Activated CD8-positive, alpha-beta memory T cell treated with anti-CD3 and anti-CD28 coated beads, Interleukin-2, amount 10 ng/mL, durations not matched to agents 7 days and 5 days (primary cell): ENCODE measurements at places on chromosomes 12 and 14.

DNA sequence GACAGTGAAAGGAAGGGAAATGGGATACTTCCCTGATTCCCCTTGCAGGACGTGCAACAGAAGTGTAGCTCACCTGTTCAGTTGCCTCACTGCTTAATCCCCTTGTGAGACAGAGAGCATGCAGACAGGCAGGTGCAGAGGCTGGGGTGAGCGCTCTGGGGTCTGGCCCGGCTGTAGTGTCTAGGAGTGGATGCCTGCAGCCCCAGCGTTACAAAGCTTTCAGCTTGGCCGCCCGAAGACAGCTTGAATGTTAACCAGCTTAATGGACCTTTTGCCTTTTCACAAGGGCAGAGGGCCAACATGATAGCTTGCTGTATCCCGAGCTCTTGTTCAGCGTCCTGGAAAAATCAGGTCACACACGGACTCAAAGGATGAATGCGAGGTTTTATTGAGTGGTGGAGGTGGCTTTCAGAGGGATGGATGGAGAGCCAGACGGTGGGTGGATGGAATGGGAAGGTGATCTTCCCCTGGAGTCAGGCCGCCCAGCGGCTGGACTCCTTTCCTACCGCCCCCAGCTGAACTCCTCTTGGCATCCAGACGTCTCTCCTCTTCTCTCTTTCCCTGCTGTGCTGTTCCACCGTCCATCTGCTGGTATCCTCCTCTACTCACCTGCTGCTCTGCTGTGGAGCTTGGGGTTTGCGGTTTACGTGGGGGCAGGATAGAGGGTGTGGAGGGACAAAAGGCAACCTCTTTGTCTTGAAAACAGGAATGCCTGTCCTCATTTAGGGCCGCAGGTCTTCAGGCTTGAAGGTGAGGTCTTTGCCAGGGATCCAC, 86.2 kb upstream of the RESF1 start:
- DNase-seq: no peak

- no peak for DNase-seq
Observed at GRCh38 chr14:53006931-53007562, 56.2 kb upstream of the FERMT2 start.

- no peak for DNase-seq
Observed at GRCh38 chr14:91363776-91364523, 53.7 kb downstream of the CCDC88C start.

- no peak for DNase-seq
Observed at GRCh38 chr12:11854011-11854499, 204.6 kb downstream of the ETV6 start.

DNA sequence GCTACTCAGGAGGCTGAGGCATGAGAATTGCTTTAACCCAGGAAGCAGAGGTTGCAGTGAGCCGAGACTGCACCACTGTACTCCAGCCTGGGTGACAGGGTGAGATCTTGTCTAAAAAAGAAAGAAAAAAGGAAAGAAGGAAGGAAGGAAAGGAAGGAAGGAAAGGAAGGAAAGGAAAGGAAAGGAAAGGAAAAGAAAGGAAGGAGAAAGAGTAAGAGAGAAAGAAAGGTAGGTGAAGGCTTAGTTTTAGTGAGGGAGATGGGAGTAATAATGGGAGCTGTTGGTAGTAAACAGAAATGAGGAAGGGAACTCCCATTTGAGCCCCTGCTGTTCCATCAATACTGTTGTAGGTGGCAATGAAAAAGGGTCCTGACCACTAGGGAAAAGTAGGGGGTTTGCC, 28.8 kb downstream of the SLC24A4 start:
- DNase-seq: no peak

DNA sequence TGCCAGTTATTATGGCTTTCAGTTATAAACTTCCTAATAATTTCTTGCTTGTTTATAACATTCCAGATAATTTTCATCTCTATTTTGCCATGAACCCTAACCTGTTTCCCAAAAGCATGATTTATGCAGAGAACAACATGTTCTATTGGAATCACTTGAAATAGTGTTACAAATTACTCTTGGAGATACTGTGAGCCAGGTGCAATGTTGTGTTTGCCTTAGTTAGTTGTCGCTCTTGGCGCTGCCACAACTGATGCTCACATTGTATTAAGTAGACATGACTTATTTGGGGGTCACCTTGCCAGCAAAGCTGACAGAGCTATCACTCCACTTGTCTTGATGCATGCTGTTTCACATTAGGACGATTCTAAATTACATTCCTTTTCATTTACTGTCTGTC, 49.4 kb downstream of the TSPAN8 start:
- no peak for DNase-seq

DNA sequence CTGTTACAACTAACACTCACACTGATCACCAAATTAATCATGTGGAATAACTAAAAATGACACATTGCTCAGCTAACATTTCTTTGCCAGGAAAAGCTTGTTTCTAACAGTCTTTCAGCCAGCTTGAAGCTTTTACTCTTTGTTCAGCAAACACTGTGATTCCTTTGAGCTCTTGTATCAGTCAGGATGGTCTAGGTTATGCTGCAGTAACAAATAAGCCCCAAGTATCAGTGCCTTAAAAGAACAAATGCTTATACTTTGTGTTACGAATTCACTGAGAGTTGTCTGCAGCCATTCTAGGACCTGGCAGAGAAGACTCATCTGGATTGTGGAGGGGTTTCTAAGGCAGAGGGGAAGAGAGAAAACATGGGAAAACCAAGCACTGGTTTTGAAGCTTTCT, 47.6 kb upstream of the PIWIL1 start:
- DNase-seq: no peak

DNA sequence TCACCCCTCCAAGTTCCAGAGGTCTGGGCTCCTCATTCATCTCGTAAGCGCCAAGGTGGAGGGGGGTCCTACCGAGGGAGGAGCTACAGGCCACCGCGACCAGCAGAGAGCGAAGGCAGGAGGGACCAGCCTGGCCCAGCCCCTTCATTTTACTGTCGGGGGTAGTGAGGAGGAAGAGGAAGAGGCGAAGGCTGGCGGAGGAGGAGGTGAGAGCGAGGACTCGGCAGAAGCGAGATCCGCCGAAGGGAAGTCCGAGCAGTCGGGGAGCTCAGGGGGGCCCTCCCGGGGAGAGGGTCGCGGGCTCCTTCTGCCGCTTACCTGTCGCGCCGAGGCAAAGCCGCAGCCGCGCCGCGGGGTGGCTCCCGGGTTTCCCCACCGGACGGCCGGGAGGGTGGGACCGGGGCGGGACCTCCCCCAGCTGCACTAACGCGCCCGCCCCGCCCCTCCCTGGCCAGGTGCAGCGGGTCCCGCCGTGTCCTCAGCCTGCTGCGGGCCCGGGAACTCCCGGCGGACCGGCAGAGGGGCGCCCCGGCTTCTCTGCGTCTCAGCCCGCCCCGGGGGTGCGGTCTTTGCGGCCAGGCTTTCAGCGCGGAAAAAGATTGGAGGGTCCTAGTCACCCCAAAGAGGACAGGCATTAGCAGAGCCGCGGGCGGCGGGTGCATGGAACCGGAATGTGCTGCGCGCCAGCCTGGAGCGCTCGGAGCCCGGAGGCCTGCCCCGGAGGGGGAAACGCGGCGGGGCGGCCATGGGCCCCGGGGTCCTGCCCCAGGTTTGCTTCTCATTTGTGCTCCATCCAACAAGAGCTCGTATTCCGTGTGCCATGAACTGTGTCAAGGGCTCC, at the start of gene GALNT6:
Gene GALNT6 (minus strand): TSS at position 124 of the 841 bp plus-strand sequence. CDS start 11,625 bp downstream, outside the sequence.
- peak; percentile 81 for DNase-seq

GRCh38 chr12:83827193-83827592, 1085.4 kb downstream of the SLC6A15 start:
- DNase-seq: no peak

DNA sequence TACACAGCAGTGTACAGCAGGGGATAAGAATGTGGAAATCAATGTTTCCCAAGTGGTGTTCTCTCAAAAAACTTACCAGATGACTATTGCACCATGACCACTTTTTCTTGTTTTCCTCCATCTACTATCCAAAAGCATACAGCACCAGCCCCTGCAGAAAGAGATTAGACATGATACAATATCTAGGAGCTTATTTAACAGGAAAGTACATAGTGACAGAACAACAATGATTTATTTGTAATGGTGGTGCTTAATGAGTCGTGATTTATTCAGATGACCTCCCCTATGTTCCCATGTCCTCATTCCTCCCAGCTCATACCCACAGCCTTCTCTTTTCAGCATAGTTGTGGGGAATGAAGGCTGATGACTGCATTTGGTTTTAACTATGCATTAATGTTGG, 413.6 kb downstream of the BTG1 start:
- DNase-seq: no peak

GRCh38 chr12:107894589-107894988, 120.1 kb downstream of the ASCL4 start:
- DNase-seq: no peak

- peak; percentile 94 for DNase-seq
Observed at GRCh38 chr14:93962701-93963601, 13.4 kb downstream of the ASB2 start.

DNA sequence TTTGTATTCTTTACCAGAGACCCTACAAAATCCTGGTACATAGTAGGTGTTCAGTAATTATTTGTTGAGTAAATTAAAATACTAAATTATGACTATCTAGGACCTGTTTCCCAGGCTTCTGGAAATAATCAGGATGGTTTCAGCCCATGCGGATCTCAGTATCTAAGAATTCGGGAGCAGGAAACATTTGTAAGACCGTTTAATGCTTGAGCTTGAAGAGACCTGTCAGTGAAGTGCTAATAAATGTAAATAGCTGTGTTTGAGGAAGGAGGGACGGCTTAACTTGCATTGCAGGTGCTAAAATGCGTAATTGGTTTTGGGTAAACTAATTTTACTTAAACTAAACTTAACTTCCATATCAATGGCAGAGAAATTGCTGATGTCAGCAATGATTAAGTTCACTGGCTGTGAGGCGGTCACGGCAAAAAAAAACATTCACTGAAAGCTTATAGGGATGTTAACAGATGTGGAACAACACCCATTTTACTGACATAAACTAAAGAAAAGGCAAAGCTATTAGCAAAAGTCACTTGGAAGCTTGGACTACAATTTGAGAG, 28.6 kb upstream of the AEBP2 start:
- no peak for DNase-seq

DNA sequence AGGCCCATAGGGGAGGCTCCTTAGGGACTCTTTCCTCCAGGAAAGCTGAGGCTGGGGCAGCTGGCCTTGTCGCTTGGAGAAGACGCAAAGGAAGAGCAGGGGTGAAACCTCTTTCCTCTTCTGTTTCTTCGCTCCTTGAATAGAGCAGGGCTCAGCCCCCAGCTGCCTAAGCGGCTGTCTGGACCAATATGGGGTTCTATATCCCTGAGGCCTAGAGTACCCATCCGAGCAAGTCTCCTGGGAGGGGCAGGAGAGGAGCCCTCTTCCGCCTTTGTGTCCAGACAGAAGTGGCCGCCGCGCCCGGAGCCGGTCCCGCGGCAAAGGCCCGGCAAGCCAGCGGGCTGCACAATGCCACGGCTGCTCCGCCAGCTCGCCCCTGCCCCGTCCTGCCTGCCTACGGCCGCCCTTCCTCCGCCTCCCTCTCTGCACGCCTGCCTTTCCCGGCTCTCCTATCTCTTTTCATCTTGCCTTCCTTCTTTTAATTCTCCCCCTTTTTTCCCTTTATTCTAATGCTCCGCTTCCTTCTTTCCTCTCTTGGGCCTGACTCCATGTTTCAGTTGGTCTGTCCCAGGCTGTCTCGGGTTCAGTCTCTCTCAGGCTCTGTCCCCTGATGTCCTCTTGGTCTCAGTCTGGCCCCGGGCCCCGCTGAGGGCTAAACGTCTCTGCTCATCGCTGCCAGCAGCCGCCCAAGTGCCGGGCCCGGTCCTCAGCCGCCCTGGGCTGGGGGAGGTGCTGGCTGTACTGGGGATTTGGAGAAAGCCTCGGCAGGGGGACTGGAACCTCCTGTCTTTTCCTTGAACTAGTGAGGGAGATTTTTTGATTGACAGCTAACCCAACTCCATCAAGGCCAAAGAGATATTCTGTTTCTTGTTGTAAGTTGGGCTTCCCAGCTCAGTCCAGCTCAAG, 2.5 kb upstream of the HOXC9 start:
- no peak for DNase-seq

GRCh38 chr12:114420944-114421335, 15.0 kb upstream of the TBX5 start:
- DNase-seq: no peak

- DNase-seq: no peak
Observed at GRCh38 chr14:83289896-83290295, 1756.2 kb upstream of the SEL1L start.

DNA sequence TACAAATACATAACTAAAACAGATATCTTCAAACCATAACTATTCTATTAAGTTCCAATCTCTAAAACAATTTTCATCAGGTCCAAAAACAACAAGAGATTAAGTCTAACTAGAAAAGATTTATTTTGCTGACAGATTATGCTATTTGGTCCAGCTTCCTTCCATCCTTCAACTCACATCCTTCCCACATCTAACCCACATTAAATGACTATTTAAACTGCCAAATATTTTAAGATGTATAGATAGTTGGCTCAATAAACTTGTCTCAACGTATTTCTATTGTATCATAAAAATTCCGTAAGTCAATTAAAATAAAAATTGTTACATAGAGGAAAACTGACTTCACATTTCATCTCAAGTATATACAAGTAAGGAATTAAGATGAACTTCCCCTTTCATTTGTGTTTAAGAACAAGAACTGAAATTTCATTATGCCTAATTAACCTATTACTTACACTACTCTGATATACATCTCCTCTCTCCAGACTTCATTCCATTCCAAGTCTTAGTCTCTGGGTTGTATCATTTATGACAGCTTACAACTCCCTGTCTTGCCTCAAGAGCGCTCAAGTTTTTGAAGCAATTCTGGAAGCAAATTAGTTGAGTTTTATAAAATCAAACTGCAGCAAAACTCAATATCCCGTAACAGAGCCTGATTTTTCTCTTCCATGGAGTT, 25.4 kb downstream of the PAWR start:
- DNase-seq: no peak

DNA sequence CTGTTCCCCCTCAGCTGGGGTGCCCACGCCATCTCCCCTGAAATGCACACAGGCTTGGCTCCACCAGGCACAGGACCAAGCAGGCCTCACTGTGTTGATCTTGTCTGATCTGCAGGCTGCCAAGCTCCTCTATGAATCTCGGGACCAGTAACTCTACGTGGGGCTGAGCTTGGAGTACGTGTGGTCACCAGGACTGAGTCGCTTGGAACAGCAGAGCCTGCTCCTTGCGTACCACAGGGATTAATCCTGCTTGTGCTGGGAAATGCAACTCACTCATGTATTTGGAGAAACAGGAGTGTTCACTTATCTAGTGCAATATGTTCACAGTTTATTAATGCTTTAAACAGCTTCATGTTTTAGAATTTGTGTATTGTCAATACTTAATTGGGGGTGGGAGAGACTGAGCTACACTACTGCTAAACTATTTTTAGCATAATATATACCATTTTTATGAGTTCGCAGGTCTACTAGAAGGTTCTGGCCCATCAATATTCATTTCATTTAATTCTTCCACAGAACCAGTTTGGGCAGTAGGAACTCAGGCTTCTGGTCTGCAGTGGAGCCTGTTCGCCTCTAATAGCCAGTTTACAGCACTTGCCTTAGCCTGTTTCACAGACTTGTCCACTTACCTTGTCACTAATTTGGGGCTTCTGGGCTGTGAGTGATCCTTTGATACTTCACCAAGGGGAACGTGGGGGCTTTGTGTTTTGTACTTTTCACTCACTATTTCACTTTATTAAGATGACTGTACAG, 17.4 kb downstream of the ZFYVE21 start:
- no peak for DNase-seq
